ENCODE measurements at places on chromosomes 4 and X.

DNA sequence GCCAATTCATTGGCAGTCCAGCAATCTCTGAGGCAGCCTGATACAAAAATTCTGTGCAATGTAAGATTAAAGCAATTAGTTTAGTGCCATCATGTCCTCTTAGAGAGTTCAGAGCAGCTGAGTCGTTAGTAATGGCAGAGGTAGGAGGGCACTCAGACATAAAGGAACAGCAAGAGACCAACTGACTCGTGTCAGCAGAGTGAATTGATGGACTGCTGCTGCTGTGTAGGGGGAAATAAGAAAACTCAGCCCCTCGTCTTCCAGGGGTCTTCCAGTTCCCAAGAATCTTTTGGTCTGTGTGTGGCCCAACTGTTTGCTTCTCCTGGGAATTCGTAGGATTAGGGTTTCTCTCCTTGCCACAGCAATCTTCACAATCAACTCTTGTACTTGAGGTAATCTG, 100.9 kb downstream of the TTC29 start:
- no peak for DNase-seq

GRCh38 chr4:57090079-57090478, 20.1 kb downstream of the IGFBP7 start:
- no peak for DNase-seq

DNA sequence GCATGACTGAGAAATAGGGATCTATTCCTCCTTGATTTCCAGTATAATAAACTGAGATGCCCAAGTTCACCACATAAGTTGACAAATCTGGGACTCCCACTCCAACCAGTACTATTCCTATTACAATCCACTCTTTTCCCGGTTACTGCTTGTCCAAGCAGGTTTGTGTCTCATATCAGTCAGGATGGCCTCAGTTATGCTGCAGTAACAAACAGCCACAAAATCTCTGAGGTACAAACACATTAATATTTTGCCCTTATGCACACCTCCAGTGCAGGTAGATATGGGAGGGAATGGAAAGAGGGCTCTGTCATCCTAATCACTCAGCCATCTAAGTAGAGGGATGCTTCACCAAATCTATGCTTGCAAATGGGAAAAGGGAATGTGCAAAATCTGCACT, 207.8 kb downstream of the RAB28 start:
- DNase-seq: no peak

GRCh38 chr4:173530326-173531085, 477 bp upstream of the HAND2 start:
- no peak for DNase-seq

GRCh38 chr4:144374065-144374464, 233.5 kb upstream of the GYPA start:
- DNase-seq: no peak

DNA sequence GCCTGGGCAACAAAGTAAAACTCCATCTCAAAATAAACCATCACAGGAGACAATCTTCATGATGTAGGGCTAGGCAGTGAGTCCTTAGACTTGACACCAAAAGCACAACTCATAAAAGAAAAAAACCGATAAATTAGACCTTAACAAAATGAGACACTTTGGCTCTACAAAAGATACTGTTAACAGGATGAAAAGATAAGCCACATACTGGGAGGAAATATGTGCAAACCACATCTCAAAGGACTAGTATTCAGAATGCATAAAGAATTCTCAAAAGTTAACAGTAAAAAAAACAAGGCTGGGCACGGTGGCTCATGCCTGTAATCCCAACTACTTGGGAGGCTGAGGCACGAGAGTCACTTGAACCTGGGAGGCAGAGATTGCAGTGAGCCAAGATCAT, 13.2 kb downstream of the EFHC2 start:
- no peak for DNase-seq

DNA sequence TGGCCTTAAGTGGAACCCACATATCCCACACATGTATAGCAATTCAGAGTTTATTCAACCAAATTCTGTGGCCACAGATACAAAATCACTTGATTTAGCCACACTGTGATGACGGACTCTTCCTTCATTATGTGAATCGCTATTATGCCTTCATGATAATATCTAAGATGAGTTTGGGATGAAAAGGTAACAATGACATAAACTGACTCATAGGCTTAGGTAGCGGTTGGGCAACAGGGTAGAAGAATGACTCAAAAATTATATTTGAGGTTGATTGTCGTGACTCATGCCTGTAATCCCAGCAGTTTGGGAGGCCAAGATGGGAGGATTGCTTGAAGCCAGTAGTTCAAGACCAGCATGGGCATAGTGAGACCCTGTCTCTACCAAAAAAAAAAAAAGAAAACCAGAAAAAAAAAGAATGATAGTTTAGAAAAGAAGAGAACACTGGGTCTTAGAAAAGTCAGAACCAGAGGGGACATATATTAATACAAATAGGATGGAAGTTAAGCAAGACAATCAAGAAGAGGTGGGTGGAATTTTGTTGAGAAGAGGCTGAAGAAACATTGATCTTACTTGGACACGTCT, 70.4 kb upstream of the USP9X start:
- DNase-seq: no peak

DNA sequence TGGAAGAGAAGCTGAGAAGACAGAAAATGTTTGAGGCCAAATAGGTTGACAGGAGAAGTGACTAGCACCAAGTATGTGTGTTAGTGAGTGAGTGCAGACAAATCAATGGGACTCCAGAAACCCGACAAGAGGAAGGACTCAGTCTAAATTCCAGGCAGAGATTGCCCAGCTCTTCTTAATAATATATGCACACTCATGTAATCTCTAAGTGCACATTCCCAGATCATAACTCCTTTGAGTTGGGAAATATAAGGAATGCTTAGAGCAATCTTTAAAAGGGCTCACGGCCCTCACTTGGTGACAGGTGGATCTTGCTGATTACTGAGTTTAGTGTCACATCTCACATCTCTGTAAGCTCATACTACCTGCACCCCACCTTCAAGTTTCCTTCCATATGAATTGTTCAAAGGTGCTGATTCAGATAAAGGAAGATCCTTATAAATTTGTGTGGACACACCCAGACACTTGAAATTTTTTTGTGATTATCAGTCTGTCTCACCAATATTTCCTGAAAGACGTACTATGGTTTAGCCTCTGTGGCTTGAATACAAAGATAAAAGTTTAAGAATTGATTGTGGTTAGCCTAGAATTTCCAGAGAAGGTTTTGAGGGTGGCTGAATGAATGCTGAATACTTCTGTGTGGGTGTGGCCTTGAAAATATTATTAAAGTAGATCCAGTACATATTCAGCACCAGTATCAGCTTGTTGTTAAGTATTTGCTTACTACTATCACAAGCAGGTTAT, 205.1 kb upstream of the UGT8 start:
- DNase-seq: no peak

DNA sequence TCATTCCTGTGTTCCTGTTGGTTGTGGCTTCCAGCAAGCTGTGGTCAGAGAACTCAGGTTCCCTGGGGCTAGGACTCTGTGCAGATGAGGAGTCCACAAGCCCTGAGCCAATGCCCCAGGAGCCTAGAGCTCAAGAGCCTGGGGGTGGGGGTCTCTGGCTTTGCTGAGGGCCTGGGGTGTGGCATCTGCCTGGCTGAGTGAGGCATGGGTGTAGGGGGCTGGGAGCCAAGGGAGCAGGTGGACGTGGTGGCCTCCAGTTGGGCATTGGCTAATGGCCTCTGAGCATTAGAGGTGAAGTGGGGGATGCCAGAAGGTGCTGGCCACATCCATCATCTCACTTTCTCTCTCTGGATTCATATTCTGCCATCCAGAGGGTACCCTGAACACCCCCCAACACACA, 5.3 kb upstream of the MAMLD1 start:
- no peak for DNase-seq

GRCh38 chr4:79017481-79017880, 78.2 kb upstream of the PAQR3 start:
- DNase-seq: no peak

- no peak for DNase-seq
These were observed 558.2 kb downstream of the ZNF674 start for GRCh38 chrX:45986971-45987370.

DNA sequence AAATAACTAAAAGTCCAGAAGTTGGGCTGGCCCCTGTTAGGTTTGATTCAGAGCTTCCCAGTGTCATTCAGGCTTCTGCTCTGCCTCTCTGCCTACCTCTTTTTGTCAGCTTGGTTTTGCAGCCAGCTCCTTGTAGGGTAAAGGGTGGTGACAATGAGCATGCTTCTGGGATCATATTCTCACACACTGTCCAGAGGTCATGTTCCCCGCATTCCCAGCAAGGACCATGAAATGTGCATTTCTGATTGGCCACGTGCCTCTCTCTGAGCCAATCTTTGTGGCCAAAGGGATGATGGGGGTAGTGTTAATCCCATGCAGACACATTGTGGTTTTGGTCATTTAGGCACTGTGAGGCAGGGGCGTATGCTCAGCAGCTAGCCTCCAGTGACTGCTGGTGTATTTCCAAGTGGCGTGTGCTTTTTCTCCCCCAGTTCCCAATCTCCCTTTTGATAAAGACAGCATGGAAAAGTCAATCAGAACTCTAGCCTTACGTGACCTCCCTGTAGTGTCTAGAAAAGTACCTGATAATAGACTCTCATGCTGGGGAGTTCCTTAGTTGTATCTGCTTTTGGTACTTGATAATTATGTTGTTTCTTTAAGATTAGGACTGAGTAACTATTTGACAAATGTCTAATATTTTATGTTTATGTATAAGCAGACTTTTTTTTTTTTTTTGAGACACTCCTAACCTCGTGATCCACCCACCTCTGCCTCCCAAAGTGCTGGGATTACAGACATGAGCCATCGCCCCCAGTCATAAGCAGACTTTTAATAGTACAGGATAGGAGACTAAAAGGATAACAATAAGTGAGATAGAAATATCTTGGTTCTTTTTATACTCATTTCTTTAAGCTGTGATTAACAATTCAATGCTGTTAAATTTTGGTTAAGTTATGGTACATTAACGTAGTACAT, 57.8 kb downstream of the KIAA0232 start:
- DNase-seq: no peak

- no peak for DNase-seq
These were observed 194.8 kb upstream of the RASGEF1B start for GRCh38 chr4:81666491-81666890.

GRCh38 chr4:146340798-146341197, 126.5 kb downstream of the REELD1 start:
- DNase-seq: no peak

DNA sequence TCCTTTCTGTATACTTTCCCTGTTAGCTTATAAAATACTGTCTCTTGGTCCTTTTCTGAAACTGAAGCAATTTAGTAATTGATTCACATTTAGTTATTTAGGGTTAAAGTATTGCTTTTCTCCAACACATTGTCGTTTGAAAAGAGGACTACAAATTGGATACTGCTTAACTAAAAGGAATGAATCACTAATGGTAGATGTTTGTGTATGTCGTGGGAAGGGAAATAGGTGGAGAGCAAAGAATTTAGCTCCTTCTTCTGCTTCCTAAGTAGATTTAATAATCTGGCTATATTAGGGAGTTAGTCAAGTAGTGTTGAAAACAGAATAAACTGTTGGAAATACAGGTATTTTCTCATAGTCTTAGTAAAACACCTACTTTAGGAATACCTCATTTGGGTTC, 27.9 kb downstream of the SLAIN2 start:
- DNase-seq: no peak

DNA sequence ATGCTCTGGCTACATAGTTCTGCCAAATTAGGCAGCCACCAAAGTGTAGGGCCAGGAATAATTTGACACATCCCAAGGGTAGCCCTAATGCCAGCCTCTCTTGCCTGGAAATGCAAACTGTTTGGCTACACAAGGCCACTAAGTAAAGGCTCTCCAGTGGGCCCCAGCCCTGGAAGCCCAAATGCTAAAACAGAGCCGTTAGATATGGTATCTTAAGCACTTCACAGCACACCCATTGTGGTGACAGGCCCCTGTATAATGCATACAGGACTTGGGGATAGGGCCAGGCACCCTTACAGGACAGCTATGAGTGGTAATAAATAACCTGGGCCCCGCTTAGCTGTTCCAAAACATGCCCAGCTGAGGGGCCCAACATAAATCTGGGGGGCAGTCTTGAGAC, 623.9 kb downstream of the BCOR start:
- no peak for DNase-seq

GRCh38 chr4:176422511-176422910, 102.7 kb downstream of the SPCS3 start:
- no peak for DNase-seq

- DNase-seq: no peak
These were observed 176.5 kb upstream of the CLNK start for GRCh38 chr4:10861036-10861435.

GRCh38 chrX:150198776-150199175, 164.3 kb upstream of the MAMLD1 start:
- no peak for DNase-seq

- DNase-seq: no peak
These were observed 4.6 kb upstream of the GRID2 start for GRCh38 chr4:92299152-92299551.

DNA sequence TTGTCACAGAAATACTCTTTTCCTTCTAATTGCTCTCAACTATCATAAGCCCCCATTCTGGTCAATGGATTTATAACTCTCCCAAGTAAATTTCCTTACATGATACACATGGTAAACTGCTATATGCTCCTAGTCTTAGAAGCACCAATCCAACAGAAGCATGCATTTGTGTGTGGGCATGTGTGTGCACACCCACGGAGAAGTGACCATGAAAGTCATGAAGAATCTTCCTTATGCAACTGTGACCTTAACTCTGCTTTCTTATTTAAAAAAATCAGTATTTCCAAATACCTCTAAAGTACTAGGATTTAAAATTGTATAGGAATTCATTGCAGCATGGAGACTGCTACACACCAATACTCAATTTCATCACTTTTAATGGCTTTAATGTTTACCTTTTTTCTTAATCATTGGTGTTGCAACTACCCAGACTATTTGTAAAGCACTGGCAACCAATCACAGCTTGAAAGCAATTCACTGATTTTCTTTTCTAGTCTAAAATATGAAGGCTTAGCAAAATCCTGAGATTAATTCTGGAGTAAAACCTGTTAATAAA, 47.6 kb downstream of the MAML3 start:
- DNase-seq: no peak

- DNase-seq: no peak
These were observed 21.2 kb upstream of the LCORL start for GRCh38 chr4:18042754-18043153.

All from NCI-H1048 (cell line).